ENCODE measurements at places on chromosomes 12 and 14.

- no peak for DNase-seq
Observed at GRCh38 chr12:5333096-5333495, 98.8 kb upstream of the NTF3 start.

DNA sequence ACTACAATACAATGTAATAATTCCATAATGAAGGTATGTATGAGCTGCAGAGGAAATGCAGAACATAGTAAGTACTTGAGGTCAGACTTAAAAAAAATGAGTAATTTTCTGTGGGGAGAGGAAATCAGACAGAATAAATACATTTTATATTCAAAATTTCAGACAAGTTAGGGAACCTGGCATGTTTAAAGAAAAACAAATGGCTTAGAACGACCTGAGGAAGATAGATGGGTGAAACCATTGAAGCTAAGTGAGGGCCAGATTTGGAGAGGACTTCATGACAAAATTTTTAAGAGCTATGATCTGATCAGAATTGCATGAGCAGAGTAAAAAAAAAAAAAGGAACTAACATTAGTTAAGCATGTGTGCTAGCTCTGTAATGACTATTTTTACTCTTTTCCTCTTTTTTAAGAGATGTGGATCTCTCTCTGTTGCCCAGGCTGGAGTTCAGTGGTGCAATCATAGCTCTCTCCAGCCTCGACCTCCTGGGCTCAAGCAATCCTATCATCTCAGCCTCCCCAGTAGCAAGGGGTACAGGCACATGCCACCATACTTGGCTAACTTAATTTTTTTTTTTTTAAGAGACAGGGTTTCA is 157.6 kb upstream of the PDE3A start:
- no peak for DNase-seq

GRCh38 chr12:14387219-14387871 is 21.9 kb downstream of the ATF7IP start:
- DNase-seq, result no peak

DNA sequence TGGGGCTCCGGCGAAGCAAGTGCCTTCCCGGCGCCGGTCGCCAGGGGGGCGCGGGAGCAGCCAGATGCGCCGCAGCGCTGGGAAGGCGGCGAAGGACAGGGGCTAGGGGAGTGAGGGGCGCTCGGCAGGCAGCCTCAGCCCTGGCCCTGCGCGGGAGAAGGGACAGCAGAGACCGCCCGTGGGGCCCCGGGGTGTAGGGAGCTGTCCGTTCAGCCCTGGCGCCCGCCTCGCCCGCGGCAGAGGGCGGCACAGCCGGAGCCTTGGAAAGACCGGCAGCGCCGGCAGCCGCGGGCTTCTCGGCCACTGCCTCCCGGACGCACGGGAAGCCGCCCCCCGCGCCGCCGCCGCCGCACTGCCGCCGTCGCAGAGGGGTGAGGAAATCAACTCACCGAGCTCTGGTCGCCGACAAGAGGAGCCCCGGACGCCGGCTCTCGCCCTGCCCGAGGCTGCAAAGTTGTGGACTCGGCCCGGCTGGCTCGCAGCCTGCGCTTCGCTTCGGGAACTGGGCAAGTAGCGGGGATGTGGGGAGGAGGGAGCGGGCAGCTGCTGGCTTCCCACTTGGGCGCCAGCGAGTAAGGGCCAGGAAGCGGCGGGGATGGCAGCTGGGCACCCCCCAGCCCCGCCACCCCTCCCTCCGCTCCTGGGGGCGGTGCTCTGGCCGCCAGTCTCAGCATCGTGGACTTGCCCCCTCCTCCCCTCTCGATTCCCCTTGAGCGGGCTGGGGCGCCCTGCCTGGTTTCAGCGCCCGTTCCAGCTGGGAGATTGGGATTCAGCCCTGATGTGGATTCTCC is at the start of gene ZDHHC22:
Gene ZDHHC22 (minus strand): TSS at position 578 of the 791 bp plus-strand sequence. CDS start 2,053 bp downstream, outside the sequence.
- no peak for DNase-seq

DNA sequence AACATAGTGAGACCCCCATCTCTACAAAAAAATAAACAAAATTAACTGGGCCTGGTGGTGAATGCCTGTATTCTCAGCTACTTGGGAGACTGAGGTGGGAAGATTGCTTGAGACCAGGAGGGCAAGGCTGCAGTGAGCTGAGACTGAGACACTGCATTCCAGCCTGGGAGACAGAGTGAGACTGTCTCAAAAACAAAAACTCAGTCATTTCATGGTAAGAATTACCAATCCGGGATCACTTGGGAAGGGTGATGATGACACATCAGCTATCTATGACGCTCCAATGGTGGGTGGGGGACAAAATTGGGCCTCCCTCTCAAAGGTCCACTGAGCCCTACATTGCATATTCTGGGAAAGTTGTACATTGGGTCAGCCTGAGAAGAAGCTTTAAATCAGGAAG is 47.7 kb downstream of the SERPINA3 start:
- DNase-seq, result no peak

GRCh38 chr12:119710374-119710964 is 42.5 kb downstream of the PRKAB1 start:
- DNase-seq, result no peak

GRCh38 chr12:31558521-31558920 is 32.4 kb downstream of the DENND5B start:
- DNase-seq, result no peak

GRCh38 chr12:109642506-109643132 is 69.0 kb downstream of the MVK start:
- no peak for DNase-seq

GRCh38 chr12:114384739-114385138 is 21.2 kb downstream of the TBX5 start:
- no peak for DNase-seq

DNA sequence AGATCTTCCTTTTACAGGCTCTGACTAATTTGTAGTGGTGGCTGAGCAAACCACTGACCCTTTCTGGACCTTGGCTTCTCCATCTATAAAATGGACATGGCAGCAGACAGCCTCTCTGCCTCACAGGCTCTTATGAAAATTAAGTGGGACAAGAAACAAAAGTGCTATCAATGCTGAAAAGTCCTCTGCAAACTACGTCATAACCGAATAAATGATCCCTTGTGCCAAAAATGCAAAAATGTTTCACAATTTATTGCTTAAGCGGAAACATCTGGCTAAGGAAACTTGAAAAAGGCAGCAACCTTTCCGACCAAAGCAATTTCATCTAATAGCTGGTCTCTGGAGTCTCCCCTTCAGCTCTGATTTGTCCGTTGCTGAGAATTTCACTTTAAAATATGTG is 108.5 kb upstream of the PLXNC1 start:
- DNase-seq, result no peak

DNA sequence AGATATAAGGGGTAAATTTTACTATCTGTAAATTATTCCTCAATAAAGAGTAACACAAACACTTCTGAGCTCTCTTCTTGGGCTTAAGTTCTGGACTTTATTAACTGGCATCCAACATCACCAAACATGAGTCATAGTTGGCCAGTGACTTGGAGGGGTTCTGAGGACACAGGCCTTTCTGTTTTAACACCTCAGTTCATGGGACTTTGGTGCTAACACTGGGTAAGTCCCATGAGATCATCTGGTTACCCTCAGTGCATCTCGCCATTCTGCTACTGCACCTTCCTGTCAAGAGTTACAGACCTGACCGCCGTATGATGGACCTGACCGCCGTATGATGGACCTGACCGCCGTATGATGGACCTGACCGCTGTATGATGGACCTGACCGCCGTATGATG is 9.9 kb downstream of the SLC15A4 start:
- no peak for DNase-seq

DNA sequence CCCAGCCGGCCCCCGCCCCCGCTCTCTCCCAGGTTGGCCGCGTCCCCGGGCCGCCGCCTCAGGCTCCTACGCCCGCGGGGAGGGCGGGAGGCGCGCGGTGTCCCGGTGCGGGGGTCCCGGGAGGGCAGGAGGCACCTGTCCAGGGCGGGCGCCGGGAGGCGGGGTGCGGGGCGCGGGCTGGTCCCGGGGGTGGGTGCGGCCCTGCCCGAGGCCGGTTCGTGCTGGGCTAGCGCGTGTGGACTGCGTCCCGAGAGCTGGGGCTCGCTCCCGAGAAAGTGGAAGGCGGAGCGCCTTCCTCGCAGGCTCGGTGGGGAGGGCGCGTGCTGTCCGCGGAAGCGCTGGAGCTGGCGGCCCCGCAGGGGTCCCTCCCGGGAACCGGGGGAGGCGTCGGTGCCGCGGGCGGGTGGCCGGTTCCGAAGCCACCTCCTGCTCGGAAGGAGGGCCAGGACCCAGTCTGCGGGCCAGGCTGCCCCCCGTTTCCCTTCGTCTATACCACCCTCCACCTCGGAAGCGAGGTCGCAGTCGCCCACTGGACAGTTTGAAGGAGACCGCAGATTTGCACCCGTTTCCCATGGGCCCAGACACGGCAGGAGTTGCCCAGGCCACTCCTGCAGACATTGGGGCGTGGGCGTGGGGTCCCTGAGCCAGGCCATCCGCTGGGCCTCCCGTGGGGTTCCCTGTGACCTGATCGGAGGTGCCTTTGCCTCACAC is 636 bp downstream of the ZFYVE21 start:
- no peak for DNase-seq

GRCh38 chr12:10025236-10025635 is 5.2 kb upstream of the CLEC9A start:
- DNase-seq, result no peak

DNA sequence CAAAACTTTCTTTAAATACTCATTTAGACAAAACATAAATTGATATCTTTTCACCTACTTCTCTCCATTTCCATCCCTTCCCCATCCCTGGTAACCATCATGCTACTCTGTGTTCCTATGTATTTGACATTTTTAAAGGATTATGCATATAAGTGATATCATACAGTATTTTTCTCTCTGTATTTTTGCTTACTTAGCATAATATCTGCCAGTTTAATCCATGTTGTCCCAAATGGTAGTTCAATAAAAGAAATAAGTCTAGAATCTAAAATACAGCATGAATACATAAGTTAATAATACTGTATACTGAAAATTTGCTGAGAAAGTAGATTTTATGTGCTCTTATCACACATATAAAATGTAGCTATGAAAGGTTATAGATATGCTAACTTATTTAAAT is 190.3 kb upstream of the NAV3 start:
- DNase-seq, result no peak

DNA sequence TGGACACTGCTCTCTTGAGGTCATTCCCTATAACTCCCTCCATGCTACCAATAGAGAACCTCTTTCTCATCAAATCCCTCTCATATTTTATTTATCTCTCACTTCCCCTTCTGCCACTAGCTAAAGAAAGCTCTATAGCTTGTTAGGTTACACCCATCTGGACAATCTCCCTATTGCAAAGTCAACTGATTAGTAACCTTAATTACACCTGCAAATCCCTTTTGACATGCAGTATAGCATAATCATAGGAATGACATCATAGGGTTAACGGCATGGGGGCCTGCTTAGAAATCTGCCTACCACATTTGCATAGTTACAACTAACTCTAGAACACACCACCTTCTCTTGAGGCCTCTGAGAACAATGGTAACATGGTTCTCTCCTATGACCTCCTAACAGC is 181.2 kb downstream of the EMP1 start:
- DNase-seq, result no peak

GRCh38 chr14:103746701-103747100 is 31.1 kb downstream of the ZFYVE21 start:
- no peak for DNase-seq

DNA sequence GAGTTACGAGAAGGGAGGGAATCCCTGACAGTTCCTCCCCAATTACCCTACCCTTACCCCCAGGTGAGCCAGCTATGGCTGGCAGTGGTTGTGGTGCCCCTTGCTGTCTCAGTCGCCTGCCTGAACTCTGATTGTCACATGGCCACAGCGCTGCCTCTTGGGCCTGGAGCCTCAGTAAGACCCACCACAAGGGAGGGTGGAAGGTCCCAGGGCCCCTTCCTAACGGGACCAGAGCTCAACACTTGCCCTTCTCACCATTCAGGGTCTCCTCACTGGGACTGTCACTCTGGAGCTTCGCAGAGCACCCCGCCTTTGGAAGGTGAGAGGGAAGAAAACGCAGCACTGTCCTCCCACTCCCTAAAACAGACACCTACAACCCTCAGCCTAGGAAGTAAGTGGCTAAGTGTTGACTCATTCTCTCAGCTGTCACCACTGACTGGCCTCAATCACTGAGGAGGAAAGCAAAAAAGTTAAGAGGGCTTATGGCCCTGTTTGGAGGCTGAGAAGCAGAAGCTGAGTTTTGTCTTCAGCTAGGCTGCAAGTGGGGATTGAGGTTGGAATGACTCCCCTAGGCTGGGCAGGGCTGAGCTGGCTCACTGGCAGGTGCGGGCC is 1.0 kb downstream of the TMEM253 start:
- no peak for DNase-seq

DNA sequence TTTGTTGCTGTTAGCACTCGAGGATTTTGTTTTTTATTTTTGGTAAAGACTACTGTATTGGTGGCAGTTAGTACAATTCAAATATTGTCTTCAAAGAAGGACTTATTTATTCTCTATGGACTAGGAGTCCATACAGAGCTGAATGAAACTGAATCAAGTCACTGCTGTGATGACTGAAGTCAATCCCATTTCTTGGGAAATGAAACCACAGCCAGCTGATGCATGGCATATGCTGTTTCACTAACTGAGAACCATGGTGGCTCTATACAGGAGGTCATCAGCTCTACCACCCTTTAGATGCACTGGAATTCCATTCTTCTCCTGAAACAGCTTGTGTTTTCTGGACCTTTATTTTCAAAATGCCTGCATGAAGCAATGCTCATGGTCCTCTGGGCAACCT is 22.2 kb downstream of the VTI1B start:
- no peak for DNase-seq

GRCh38 chr12:6966351-6966750 is 4.1 kb downstream of the PHB2 start:
- DNase-seq, result no peak

GRCh38 chr14:22882064-22882463 is 958 bp upstream of the REM2 start:
- DNase-seq, result no peak

- DNase-seq, result no peak
Observed at GRCh38 chr14:73173092-73173735, 36.9 kb downstream of the PSEN1 start.

GRCh38 chr12:122035292-122035691 is 13.6 kb downstream of the BCL7A start:
- no peak for DNase-seq

DNA sequence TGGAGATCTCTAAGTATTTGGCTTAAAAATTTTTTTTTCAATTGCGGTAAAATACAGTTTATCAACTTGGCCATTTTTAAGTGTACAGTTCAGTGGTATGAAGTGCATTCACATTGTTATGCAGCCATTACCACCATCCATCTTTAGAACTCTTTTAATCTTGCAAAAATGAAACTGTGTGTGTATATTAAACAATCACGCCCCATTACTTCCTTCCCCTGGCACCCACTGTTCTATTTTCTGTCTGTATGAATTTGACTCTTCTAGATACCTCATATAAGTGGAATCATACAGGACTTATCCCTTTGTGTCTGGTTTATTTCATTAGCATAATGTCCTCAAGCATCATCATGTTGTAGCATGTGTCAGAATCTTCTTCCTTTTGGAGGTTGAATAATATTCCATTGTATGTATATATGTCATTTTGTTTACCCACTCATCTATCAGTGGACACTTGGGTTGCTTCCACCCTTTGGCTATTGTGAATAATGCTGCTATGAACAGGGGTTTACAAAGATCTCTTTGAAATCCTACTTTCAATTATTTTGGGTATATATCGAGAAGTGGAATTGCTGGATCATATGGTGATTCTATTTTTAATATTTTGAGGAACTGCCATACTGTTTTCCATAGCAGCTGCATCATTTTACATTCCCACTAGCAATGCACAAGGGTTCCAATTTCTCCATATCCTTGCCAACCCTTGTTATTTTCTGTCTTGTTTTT is 62.9 kb downstream of the SAMD4A start:
- DNase-seq, result no peak

- DNase-seq, result no peak
Observed at GRCh38 chr14:73474952-73475351, 15.8 kb upstream of the RIOX1 start.

- peak; percentile 71 for DNase-seq
Observed at GRCh38 chr14:90820958-90821357, 4.7 kb upstream of the TTC7B start.
